Activated T-cell treated with anti-CD3 and anti-CD28 coated beads, Interleukin-2, amount 50 U/mL, for 24 hours (primary cell): ENCODE measurements at places on chromosomes 1 and 21.

- no peak for DNase-seq
These were observed 53.0 kb upstream of the CNN3 start for GRCh38 chr1:94979656-94980581.

DNA sequence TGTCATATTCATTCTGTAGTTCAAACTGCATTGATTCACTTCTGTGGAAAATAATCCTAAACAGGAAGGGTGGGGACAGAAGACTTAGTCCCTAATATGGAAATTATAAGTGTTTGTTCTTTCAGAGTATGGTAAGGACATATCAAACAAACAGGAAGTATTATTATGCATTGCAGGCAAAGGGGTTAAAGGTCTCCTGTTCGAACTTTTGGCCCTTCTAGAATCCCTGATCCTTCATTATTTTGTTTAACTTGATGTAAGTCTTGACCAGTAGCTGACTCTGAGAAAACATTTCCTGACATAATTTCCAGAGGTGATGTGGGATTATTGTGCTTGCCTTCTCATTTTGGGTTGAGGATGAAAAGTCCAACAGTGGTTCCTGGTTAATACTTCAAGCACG is 215.4 kb upstream of the ADGRL2 start:
- DNase-seq, result no peak

- no peak for DNase-seq
These were observed 1126.7 kb upstream of the ADGRL2 start for GRCh38 chr1:80673935-80674597.

GRCh38 chr1:182549346-182549745 is 39.7 kb downstream of the RNASEL start:
- no peak for DNase-seq

- peak; percentile 36 for DNase-seq
These were observed 29.6 kb downstream of the RUNX3 start for GRCh38 chr1:24900486-24900849.

DNA sequence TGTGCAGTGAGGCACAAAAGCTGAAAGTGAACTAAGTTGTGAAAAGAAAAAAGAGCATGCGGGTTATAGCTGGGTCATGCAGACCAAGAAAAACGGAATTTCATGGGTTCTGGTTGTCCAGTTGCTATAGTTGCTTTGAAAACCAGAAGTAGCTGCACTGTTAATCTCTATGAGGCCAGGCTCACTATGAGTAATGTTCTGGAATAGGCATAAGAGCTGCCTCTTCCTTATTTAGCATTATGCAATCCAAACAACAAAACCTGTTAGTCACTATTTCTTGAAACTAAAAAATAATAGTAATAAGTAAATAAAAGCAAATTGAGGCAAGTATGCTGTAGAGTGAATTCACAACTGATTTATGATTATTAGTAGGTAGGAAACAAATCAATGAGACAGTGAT is 1383.7 kb downstream of the MRPL39 start:
- no peak for DNase-seq

DNA sequence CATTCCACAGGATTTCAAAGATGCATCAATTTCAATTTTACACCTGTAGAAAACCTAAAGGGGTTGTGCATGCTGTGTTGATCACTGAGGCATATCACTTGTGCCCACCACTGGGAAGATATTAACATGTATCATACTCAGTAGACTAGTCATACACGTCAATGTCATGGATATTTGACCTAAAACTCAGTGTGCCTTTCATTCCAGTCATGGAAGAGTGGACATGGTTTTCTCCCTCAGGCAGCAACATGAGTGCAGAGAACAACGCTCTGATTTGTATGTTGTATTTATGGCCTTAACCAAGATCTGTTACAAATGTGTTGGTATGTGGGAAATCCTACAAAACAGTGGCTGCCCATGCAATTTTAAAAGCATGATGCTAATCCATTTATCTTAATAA is 6.1 kb upstream of the C1orf53 start:
- DNase-seq, result no peak

DNA sequence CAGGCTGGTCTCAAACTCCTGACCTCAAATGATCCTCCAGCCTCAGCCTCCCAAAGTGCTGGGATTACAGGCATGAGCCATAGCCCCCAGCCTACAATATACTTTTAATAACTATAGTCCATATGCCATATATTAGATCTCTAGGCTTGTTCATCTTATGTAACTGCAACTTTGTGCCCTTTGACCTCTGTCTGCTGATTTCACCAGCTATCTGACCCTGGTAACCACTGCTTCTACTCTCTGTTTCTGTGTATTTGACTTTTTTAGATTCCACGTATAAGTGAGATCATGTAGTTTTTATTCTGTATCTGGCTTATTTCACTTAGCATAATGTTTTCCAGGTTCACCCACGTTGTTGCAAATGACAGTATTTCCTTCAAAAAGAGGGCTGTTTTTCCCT is 25.5 kb downstream of the STUM start:
- no peak for DNase-seq

DNA sequence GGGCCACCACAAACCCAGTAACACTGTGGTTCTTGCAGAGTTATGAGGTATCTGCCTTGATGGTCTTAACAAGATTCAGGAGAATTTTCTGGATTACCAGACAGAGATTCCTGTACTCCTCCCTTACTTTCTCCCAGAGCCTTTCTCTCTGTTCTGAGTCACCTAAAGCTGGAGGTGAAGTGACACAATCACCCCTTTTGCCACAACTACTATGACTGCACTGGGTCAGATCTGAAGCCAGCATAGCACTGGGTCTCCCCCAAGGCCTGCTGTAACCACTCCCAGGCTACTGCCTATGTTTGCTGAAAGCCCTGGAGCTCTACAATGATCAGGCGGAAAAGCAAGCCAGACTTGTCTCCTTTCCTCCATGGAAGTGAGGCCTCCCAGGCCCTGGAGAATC is 156.7 kb upstream of the NEGR1 start:
- DNase-seq, result no peak

DNA sequence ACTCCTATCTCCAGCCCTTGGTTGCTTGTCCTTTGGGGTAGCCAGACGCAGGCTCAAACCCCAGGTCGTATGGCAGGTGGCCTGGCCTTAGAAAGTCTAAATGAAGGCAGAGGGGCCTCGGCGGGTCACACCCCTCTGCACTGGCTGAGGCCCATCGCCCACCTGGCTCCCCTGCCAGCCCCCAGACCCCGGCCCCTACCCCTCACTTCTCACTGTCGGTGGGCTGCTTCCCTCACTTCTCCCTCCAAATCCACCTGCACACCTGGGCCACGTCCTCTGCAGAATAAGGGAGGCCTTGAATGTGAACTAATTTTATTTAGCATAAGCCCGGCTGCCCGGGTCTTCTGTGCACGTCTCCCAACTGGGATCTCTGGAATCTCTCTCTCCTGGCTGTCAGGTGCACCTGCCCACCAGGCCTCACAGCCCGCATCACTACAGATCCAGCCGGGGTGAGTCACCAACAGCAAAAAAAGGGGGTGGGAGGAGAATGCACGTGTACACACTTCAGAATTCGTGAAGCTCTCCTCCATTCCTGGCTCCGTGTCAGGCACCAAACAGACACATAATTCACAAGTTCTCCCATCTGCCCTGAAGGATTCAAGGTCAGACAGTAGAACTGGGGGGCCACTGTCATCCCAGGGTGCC is 107.5 kb upstream of the SIM2 start:
- no peak for DNase-seq

- no peak for DNase-seq
These were observed 5.4 kb upstream of the KLHDC7A start for GRCh38 chr1:18475234-18475905.

- DNase-seq, result no peak
These were observed 153.2 kb downstream of the VPS13D start for GRCh38 chr1:12383001-12383400.

- DNase-seq, result no peak
These were observed 31.2 kb downstream of the PTPRU start for GRCh38 chr1:29267321-29268070.

DNA sequence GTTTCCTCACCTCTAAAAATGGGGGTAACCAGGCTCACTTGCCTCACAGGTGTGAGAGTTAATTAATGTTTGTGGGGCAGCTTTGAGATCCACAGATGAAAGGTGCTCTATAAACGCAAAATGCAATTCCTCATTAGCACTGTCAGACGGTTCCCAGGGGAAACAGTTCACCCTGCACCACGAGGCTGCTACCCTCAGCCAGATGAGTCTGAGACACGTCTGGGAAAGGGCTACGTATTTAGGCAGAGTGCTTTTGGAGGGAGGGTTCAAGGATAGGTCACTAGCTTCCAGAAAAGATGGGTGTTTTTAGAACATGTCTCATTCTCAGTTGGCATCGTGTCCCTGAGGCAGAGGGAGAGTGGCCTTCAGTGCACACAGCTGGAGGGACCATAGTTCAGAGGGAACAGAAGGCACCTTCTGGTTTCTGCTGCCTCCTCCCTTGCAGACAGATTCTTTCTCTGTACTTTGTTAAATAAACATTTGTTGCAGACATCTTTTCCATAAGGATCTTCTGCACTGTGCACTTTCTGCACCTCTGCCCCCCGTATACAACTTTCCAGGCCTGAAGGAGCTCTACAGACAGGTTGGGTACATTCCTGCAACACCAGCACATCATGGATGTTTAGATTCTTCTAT is 139.9 kb downstream of the CLIC6 start:
- DNase-seq, result no peak

DNA sequence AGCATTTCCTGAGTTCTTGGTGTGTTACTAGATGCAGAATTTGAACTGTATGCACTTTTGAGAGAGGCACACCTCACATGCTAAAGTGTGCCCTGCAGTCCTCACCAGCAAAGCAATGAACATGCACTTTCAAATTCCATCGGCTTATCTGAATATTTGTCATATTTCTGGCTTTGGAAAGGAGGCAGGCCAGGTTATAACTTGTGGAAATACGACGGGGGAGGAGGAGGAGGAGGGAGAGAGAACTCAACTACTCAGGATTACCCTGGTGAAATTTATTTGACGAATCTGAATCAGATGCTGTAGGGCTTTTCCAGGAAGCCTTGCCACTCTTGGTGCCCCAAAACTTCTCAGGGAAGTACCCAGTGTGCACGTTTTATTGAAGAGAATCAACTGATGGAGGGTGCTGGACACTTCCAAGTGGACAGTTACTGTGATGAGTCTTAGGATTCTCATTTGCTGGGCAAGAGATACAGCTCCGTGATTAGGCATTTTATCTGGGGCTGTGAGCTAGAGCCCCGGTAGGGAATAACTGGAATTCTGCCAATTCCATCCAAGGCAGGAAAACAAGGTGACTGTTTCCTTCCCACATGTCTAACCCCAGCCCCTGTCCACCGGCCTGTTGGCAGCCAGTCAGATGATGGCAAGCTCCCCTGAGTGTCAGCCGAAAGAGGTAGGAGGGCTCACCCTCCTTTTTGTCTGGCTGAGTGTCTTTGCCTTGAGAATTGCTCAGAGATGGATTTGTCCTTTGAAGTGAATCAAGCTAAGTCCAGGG is 3.8 kb downstream of the PDPN start:
- DNase-seq, result no peak

- DNase-seq, result no peak
These were observed 16.7 kb upstream of the LYST start for GRCh38 chr1:235883261-235883927.

- DNase-seq, result no peak
These were observed 60.8 kb upstream of the KCNJ15 start for GRCh38 chr21:38196036-38196435.

DNA sequence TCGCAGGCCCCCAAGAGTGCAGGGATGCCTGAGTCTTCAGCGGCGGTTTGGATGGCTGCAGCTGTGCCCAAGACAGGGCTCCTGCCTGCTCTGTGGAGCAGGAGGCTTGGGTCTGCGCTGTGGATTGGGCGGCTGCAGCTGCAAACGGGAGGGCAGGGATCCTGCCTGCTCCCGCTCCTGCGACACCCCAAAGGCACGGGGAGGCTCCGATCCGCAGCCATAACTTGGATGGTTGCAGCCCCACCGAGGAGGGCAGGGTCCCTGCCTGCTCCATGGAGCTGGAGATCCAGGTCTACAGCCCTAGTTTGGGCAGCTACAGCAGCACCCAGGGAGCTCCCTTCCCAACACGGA is 898.8 kb upstream of the NEGR1 start:
- DNase-seq, result no peak

DNA sequence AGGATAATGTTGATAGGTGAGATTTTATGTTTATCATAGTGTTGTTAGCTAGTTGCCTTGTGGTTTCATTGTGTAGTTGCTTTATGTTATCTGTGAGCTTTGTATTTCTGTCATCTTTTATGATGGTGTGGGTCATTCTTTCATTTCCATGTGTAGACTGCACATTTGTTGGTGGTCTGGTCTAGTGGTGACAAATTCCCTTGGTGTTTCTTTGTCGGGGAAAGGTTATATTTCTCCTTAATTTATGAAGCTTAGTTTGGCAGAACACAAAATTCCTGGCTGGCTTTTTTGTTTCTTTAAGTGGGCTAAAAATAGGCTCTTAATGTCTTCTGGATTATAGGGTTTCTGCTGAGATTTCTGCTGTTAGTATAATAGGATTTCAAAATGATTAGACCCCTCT is 347.2 kb upstream of the ADAMTS5 start:
- no peak for DNase-seq

- DNase-seq, result no peak
These were observed 58.4 kb downstream of the FHAD1 start for GRCh38 chr1:15305468-15305770.

DNA sequence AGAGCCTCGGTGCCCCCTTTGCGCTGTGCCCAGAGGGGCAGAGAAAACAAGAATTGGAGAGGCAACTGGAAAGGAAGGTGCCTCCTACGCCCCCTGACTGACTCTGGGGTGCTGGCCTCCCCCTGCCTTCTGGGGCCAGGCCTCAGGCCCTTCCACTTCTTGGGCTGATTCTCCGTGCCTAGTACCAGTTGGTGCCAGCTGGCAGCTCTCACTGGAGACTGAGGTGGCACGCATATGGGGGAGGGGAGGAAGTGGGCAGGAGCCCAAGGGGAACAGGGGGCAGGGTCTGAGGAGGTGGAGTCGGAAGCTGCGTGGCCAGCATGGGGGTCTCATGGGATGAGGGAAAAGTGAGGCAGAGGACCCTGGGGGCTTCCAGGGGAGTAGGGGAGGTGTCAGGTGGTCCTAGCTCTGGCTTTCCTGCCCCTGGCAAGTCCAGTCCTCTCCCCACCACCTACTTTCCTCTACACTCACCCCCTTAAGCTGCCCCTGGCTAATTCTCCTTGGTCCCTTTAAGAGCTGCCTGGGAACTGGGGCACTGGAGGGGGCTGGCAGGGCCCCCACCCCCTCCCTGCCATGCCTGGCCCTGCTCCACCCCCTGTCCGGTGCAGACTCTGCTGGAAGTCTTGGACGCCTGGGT is 6.5 kb upstream of the SEMA4A start:
- peak; percentile 54 for DNase-seq

DNA sequence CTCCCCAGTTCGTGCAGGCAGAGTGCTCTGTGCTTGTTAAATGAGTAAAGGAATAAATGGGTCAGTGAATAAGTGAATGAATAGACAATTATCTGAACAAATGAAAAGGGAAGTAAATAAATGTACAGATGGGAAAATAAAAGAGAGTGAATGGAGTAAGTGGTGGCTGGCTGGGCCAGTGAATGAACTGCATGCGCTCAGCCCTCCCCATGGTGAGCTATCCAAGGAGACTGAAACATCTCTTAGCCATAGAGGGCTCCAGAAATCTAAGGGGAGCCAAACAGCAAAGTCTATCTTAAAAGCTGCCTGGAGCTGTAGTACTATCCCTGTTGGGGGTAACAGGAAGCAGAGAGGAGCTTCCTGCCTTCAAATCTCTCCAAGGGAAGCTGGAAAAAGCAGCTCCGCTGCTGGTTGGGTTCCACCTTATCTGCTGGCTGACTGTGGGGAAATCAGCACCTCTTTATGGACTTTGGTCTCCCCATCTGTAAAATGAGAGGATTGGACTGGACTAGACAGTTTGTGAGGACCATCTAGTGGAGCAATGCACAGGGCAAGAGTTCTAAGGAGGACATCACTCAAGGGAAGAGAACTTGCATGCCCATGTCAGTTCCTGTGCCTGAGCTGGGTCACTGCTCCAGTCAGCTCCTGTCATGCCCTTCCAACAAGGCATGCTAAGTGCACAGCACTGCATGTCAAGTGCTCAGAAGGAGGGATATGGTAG is 77.9 kb downstream of the TRABD2B start:
- DNase-seq, result no peak
